ENCODE measurements at places on chromosomes 3 and 15.

GRCh38 chr15:80264031-80264430 is 12.0 kb upstream of the CTXND1 start:
- peak; percentile 22 for DNase-seq

- peak; percentile 78 for DNase-seq
These were observed 26.2 kb downstream of the IFT80 start for GRCh38 chr3:160372780-160373179.

DNA sequence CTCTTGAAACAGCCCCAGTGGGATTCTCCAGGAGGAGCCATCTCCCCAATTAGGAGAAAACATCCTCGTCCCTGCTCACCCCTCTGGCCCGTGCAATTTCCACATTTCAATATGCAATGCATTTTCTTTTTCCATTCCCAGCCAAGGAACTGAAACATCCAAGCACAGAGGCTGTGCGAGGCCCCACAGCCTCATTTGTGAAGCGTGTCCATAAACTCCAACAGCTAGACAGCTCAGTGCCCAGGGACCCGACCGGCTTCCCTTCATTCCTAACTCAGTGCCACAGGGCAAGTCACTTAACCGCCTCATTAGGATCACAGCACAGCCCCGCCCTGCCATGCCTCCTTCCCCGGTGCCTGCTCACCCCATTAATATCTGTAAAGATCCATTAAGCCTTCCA is 204.2 kb upstream of the IGF1R start:
- no peak for DNase-seq

- no peak for DNase-seq
These were observed 66.6 kb downstream of the ARIH1 start for GRCh38 chr15:72540606-72541237.

GRCh38 chr3:33798113-33798417 is 365 bp upstream of the PDCD6IP start:
- DNase-seq: no peak

DNA sequence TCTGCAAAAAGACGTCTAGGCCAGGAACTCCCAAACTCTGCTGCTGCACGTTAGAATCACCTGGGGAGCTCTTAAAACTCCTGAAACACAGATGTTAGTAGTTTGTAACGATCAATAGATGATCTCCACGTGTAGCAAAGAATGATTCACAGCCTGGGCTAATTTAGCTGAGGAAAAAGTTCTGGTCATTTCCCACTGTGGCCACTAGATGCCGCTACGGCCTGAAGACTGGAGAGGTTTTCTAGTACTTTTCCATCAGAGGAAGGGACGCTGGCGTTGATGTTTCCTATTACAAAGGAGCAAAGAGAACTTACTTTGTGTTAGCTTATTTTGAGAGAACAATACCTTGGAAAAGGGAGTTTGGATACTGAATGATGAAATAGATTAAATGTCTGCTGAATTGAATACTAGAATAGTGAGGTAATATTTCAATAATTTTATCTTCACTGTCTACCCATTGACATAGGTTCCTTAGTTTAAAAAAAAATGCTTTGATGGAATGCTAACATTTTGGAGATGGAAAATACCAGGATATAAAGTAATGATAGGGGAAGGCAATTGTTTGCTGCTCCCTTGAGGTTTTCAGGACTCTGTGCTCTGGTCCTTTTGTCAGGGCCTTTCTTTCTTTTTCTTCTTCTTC is 159.1 kb downstream of the P3H2 start:
- peak; percentile 84 for DNase-seq

DNA sequence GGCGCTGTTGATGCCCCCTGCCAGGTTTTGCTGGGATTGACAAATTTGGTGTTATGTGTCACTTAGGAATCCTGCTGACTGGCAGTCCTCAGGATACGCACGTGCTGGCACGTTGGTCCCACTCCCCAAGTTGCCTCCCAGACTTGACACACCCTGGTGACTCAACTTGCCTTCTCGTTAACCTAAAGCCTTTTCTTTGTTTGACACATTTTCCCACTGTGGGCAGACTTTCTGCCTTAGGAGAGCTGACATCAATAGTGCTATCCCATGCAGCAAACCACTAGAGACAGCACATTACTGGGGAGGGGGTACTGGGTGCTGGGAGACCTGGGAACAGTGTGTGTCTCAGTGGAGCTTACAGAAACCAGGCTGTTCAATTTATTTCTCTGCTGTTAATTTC is 104.3 kb downstream of the OXNAD1 start:
- DNase-seq: peak; percentile 9

- peak; percentile 77 for DNase-seq
These were observed 22.1 kb downstream of the MAPKAPK3 start for GRCh38 chr3:50639055-50639494.

GRCh38 chr3:29346828-29347227 is 66.0 kb downstream of the RBMS3 start:
- peak; percentile 69 for DNase-seq

GRCh38 chr15:99074446-99074845 is 30.4 kb upstream of the SYNM start:
- no peak for DNase-seq

DNA sequence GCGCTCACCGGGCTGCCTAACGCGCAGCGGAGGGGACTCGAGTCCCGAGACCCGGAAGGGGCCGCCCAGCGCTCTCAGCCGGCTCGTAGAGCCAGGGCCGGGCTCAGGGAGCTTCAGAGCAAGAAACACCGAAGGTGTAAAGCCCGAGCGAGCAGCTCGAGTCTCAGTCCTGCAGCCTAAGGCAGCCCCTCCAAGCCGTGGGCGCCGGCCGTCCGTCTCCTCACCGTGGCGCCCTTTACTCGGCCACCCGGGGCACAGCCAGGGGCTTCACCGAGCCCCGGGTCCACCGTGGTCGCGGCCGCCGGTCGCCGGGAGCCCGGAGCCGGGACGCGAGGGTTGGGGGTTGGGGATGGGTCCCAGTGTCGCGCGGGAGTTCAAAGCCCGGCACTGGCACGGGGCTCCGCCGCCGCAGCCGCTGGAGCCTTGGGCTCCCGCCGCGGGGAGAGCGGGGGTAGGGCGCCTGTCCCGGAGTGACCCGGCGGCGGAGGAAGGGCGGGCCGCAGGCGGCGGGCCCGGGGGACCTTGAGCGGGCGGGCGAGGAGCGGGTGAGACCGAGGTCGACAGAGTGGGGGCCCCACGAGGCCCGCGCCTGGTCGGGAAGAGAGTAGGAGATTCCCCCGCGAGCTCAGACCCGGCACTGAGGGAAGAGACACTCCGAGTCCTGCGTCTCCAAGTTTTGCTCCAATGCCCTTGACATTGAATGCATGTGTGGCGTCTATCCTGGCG is 26.9 kb upstream of the THRB start:
- peak; percentile 37 for DNase-seq

- peak; percentile 60 for DNase-seq
These were observed 13.6 kb downstream of the SCN11A start for GRCh38 chr3:39038165-39038564.

GRCh38 chr3:77620009-77620408 is 580.1 kb downstream of the ROBO2 start:
- DNase-seq: peak; percentile 28

DNA sequence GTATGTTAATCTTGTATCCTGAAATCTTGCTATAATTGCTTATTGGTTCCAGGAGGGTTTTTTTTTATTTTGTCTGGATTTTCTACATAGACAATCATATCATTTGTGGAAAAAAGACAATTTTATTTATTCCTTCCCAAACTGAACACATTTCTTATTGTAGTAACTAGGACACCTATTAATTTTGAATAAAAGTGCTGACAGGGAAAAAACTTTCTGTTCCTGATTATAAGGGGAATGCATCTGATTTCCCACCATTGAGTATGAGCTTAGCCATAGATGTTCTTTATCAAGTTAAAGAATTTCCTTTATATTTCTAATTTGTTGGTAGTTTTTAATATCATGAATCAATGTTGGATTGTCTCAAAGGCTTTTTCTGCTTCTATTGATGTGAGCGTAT is 460.7 kb upstream of the CNTN3 start:
- DNase-seq: no peak

DNA sequence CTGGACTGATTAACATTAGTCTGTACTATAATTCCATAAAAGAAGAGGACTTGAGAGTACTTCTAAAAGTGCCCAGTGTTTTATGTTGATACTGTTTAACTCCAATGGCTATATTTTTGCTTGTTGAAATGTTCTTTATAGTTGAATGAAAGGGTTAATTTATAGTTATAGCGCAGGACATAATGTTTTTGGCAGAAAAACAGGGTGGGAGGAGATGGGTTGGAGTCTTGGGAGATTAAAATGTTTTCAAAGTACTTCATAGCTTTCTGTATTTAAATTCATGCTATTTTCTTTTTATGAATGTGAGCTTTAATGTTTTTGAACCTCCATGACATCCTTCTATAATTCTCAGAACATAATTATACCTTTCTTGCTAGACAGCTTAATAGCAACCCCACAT is 108.2 kb downstream of the CNTN3 start:
- DNase-seq: no peak

GRCh38 chr3:188417271-188417696 is 263.3 kb downstream of the LPP start:
- peak; percentile 28 for DNase-seq

DNA sequence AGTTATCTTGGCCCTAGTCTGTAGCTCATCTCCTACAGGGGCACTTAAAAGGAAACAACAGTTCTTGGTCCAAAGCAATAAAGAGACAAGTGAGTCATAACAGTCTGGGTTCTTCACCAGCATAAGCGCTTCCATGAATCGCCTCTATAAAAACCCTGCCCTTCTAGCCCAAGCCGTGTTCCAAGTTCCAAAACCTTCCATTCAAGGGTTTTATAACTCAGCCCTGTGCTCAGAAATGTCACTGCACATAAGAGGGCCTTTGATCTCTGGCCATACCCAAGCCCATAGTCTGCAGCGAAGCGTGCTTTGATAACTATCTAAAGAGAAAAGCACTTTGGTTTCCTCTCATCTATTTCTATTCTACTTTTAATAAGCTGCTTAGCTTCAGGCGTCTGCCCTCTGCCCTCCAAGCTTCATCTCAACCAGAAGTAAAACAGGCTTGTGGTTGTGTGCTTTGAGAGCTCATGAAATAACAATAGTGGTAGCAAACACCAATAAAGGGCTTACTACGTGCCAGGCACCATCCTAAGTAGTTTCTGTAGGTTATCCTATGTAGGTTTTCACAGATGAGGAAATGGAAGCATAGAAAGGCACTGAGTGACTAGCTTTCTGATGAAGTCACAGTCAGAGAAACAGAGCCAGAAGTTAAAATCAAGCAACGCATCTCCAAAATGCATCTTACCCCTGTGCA is 64.0 kb upstream of the AKAP13 start:
- peak; percentile 78 for DNase-seq

DNA sequence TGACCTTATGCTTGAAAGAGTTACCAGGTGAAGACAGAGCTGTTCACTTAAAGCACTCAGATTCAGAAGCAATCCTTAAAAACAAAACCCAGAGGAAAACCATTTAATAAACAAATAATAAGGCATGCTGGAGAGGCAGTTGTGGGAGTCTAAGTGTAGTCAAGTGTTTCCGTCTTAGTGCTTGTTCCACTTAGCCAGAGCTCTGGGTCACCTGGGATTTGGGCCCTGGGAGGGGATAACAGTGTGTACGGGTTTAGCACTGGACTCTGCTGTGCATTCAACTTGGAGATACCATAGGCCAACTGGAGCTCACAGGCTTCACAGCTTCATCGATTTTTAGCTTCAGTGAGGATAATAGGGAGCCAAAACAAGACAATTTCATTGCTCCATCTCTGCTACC is 444.6 kb downstream of the CNTN4 start:
- DNase-seq: no peak

- peak; percentile 78 for DNase-seq
These were observed 74.8 kb downstream of the AQP9 start for GRCh38 chr15:58212909-58213526.

- DNase-seq: peak; percentile 86
These were observed 609 bp upstream of the TBC1D23 start for GRCh38 chr3:100260081-100260684.

GRCh38 chr15:58785355-58785754 is 14.3 kb downstream of the MINDY2 start:
- no peak for DNase-seq

DNA sequence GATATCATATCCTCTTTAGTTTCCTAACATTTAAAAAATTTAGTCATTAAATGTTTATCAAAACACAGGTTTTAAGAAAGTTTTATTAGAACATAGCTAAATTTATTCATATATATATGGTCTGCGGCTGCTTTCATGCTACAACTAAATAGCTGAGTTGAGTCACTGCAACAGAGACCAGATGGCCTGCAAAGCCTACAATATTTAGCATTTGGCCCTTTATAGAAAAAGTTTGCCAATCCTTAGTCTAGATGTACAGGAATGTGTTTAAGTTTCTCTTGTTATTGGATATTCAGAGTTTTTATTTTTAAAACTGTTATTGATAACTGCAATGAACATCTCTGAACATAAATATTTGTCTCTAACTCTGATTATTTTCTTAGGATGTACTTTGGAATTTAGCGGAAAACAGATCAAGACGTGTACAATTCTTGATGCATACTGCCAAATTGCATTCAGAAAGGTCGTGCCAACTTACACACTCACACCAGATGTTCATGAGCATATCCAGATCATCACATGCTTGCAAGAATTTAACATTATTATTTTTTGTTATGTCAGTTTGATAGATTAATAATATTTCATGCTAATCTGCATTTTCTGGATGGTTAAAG is 157.9 kb downstream of the STAC start:
- peak; percentile 8 for DNase-seq

- no peak for DNase-seq
These were observed 10.8 kb downstream of the HSPBAP1 start for GRCh38 chr3:122782804-122783203.

DNA sequence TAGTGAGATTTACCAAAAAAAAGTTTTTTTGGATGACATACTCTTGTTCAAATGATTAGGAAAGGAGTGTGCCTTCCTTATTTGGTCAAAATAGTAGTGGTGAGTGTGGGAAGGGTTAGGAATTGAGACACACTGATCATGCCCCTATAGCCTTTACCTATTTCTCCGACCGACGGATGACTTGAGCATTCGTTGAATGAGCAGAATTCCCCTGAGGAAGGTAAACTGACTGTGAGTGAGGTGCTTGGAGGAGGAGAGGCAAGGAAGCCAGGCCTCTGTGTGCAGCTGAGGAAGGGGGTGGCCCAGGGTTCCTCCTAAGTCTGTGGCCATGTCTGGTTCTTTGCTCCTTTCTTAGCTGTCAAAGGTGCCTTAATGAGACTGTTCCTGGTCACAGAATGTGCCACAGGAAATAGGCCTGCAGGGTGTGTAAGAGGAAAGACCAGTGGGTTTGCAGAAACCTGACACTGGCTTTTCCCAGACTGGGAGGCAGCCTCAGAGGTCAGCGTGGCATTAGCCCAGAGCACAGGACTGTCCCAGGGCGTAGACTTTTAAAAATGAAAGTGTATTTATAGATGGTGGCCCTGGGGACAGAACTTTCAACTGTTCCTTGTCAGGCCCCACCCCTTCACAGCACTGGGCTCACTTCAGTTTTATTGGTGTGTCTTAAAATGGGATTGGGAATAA is 307.7 kb upstream of the C2CD4B start:
- no peak for DNase-seq

DNA sequence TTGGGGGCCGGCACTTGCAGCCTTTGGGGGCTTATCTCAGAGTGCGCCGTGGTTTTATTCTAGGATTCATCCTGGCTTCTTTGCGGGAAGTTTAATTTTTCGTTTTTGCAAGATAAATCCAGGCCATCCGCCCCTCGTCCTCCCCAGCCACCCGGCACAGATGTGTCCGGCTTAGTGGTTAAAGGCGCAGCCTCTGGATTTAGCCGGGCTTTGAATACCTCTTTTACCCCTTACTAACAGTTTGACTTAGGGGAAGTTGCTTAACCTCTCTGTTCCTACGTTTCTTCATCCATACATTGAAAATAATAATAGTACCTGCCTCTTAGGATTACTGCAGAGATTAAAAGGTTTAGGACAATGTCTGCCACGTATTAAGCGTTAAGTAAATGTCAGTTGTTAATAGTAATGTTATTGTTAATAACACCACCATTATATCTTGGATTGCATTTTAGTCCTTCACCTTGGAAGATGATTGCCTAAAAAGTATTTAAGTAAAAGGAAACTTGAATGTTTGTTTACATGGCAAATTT is 714 bp downstream of the ECT2 start:
- peak; percentile 25 for DNase-seq

Data from fibroblast of mammary gland (primary cell).